ENCODE measurements at places on chromosomes 6 and 20.

DNA sequence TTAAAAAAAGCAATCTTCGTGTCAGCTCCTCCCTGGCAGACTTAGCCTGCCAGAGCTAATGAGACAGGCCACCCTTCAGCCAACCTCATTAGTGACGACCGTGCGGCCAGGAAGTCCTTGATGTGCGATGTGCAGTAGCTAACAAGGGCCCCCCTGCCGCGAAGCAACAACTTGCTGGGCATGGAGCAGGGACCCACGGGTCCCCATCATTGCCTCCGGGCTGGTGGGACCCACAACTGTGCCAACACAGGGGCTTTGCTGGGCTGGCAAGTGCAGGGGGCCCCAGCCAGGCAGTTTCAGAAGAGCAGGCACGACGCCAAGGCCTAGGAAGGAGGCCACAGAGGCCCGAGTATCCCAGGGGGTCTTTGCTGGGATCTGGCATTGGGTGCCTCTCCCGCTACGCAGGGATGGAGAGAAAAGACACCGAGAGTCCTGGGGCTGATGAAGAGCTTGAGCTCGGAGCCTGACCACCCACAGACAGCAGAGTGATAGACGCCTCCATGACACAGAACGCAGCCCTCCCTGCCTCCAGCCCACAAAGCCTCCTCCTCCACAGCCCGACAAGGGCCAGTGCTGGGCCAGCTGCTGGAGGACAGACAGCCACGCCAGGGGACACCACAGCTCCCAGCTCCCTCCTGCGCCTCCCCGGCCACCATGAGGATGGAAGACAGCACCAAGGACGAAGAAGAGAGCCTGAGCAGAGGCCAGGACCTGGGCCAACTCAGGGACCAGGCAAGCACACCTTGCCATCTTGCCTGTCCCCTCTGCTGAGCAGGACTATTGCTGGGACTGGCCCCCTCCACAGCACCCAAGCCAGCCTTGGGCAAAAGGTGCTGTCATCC, 96.6 kb downstream of the YTHDF1 start:
- DNase-seq: peak; percentile 61

GRCh38 chr6:161001421-161001820, 9.9 kb downstream of the MAP3K4 start:
- peak; percentile 95 for DNase-seq

DNA sequence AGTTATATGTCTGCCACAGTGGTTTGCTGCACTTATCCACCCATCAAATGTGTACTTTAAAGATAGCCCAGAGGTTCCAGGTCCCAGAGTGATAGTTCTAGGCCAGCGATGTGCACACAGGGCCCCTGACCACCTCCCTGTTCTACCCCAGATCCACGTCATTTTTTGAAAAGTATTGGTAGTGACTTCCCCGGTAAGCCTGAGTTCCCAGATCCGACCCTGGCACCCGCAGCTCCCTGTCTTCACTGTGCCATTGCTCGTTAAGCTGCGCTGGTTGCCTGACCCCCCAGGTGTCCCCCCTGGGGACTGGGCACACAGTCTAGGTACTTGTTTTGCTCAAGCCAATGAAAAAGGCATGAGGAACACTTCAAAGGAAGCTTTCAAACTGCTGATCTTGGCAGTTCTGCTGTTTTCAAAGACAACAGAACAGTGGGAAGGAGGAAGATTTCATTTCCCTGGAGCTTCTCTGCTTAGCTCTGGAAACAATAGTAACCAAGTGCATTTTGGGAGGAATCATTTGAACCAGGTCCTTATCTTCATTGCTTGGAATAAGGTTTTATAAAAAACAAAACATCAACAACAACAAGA, 116.3 kb upstream of the TAB2 start:
- no peak for DNase-seq

DNA sequence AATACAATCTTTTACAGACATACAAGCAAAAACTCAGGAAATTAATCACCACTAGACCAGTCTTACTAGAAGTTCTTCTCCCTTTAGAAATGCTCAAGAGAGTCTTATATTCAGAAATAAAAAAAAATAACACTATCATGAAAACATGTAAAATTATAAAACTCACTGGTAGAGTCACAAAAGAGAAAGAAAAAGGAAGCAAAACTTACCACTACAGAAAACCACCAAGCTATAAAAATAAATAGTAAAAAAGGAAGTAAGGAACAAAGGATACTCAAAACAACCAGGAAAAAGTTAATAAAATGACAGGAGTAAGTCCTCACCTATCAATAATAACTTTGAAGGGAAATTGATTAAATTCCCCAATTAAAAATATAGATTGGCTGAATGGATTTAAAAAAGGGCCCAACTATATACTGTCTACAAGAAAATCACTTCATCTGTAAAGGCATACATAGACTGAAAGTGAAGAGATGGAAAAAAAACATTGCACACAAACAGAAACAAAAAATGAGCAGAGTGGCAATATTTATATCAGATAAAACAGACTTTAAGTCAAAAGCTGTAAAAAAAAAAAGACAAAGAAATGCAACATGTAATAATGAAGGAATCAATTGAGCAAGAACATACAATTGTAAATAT, 489.5 kb downstream of the KIF16B start:
- no peak for DNase-seq

GRCh38 chr20:10668677-10669368, 5.0 kb downstream of the JAG1 start:
- DNase-seq: no peak

- no peak for DNase-seq
Measured at GRCh38 chr6:12598919-12599318, 117.6 kb upstream of the PHACTR1 start.

- no peak for DNase-seq
Measured at GRCh38 chr6:36297051-36297450, 27.2 kb downstream of the PNPLA1 start.

DNA sequence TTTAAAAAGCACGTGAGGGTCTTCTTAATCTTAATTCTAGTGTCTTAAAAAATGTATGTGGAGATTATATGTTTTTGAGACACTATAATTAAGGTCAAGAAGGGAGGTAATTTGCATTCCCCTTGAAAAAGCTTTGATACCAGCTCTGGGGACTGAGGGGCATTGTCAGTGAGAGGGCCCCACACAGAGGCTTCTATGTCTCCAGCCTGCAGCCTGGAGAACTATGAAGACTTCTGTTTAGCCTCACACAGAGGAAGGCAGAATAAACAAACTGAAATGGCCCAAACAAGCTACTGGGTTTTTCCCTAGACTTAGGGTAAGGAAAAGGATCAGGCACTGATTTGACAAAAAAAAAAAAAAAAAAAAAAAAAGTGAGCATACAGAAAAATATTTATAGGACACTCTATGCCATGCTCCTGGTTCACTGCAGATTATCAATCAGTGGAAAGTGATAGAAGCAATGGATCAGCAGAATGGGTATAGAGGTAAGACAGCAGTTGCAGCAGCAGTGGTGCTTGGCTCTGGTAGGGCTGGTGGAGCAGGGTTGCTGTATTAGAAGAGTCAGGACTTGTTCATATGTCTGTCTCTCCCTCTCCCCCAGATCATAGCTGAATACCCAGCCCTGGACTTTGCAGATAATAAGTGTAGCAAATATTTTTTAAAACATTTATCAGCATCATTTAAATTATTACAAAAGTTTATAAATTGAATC, 85.4 kb downstream of the KLHL32 start:
- DNase-seq: no peak

- DNase-seq: no peak
Measured at GRCh38 chr6:168414336-168415097, 26.5 kb upstream of the SMOC2 start.

DNA sequence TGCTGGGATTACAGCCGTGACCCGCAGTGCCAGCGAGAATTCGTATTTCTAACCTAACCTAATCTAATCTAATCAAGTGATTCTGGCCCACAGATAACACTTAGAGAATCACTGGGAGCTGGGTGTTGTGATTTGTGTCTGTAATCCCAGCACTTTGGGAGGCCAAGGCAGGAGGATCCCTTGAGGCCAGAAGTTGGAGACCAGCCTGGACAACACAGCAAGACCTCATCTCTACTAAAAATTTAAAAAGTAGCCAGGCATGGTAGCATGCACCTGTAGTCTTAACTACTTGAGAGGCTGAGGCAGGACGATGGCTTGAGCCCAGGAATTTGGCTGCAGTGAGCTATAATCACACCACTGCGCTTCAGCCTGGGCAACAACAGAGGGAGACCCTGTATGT, 21.4 kb upstream of the NCOA3 start:
- DNase-seq: no peak

GRCh38 chr6:98894810-98895209, 52.9 kb downstream of the FBXL4 start:
- no peak for DNase-seq

DNA sequence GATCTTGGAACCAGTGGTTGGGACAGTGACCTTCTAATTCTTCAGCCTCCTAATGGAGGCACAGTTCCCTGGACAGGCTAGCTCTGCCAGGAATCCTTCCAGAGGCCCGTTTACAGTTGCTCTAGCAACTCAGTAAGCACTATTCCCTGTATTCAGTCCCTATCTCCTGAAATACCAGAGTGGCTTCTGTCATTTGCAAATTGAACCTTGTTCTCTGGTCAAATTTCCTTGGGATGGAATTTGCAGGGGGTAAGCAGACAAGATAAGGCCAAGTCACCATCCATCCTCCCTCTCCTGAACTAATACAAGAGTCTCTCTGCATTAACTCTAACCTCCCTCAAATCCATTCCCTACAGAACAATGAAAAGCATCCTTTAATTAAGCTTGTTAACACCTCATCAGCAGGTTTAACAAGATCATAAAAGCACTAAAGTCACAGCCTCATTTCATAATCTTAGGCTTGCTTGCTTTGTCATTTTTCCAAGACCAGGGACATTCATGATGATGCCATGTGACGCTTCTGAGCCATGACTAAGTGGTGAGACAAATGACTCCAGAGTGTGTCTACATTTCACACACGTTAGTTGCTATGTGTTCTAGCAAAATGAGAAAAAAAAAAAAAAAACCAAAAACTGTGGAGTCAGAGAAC, 37.1 kb downstream of the SLC22A23 start:
- no peak for DNase-seq

- no peak for DNase-seq
Measured at GRCh38 chr6:79441192-79441591, 96.0 kb downstream of the LCA5 start.

DNA sequence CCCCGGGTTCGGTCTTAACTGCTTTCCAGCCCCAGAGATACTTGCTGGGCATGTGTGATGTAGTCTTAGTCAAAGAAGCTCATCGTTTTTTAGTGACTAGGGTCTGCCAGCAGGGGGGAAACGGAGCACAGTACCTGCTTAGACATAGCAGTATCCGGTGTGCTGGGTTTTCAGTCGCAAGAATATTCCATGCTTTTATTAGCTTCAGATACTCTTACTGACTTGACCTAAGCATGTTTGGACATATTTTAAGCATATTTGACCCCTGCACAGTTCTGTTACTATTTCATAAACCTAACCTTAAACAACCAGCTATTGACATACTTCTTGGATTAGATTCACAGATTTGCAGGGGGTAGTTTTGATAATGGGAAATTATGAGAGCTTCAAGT, 3.0 kb downstream of the E2F3 start:
- DNase-seq: peak; percentile 74

DNA sequence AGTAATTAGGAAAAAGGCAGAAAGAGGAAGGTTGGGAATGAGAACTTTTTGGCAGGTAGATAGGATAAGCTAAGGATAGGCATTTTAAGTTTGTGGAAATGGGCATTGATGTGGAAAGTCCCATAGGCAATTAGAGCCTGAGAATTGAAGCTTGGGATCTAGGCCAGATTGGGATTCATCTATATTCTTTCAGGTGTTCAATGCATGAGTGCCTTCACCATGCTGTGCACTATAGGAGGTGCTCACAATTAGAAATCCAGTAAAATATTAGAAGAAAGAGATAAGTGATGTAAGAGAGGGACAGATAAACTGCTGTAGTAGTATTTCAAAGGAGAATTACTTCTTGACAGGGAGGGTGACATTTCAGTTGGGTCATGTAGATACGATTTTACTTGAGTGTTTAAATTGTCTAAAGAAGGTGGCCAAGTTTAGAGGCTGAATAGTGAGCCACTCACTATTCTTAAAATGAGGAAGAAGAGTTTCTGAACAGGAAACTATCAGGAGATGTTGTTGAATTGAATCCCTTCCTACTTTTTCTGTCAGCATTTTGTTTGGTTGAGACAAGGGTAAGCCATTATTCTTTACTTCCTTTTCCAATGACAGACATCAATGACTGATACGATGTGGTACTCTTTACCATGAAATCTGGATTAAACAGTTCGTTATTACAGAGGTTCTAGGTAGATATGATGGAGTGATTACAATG, 31.0 kb upstream of the CTAGE9 start:
- DNase-seq: no peak

DNA sequence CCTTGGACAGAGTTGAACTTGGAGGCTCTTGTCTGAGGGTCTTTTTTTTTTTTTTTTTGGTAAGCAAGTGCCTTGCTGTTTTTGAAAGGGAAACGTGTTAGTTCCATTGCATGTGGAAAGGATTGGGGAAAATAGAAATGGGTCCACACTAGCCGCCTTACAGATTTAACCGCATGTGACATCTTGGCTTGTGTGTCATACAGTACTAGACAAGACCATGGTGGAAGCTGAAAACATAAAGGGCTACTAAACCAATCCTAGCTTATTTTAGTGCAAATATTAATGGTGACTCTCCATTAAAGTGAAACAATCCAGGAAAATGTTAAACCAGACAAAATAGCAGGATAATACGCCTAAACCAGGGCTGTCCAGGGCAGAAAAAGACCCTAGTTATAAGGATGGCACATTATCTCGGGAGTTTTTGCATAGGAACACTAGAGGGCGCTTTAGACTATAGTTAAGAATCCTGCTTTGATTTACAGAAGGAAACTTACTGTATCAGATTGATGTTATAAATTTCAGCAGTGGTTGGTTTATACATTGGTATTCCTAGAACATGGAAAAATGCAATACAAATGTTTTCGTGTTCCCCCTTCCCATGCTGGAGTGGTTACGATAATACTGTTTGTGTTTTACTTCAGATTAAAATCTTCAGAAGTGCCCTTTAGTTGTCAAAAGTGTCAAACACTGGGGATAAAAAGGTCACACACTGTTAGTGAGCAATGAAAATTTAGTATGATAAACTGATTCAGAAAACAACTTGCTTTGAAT, 59.8 kb upstream of the DEK start:
- peak; percentile 71 for DNase-seq

- DNase-seq: no peak
Measured at GRCh38 chr20:54645445-54646155, 170.2 kb downstream of the DOK5 start.

DNA sequence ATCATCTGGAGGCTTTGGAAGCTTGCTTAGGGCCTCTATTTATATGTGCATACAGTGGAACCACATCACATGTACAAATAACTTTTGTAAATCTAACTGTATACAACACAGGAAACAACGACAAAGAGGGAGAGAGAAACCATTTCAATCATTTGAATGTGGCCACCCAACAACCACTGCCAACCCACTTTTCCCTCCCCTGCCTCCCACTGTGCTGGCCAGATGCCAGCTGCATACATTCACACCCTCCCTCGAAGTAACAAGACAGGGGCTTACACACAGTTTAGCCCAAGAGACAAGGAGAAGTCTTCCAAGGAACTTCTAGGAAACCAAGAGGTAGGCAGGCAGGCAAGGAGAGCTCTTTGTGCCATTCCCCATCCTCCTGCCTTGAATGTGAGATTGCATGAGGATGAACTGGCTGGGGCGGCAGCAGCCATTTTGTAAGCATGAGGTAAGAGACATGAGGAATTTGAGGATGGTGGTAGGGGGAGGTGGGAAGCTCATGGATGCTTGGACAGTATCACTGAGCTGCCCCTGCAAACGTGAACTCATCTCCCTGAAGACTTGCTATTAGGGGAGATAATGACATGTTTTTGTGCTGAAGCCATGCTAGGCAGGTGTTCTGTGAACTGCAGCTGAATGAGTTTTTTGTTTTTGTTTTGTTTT, 18.2 kb downstream of the BMP7 start:
- DNase-seq: no peak

- no peak for DNase-seq
Measured at GRCh38 chr6:16355238-16355637, 116.9 kb downstream of the GMPR start.

- DNase-seq: peak; percentile 94
Measured at GRCh38 chr6:113858480-113859348, 1.6 kb downstream of the MARCKS start.
